ENCODE measurements at places on chromosomes 3 and 15. TPM values are rescaled to one million over a fixed set of nuclear protein-coding genes. Genes with fewer than 3 reads are reported as not detected.

DNA sequence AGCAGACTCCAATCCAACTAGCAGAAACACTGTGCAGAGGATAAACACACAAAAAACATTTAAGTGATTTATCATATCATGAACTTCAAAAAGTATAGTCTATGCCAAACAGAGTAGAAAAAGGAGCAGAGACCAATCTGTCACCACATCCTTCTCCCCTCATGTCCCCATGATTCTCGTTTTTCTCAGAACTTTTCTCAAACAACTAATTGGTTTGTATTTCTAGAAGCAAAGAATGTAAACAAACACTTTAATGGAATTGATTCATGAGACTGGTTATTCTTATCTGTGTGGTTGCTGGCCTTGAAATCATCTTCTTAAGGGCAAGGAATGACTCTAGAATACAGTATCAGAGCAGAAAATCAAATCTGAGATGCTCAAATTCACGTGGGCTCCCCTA is 294.2 kb upstream of the THBS1 start:
- no peaks in the 10 kb centered on the region for H3K36me3 ChIP-seq
- no peak overlapping the region for H3K27ac ChIP-seq
- DNase-seq, result no peak
- no peaks in the 10 kb centered on the region for H3K27me3 ChIP-seq

GRCh38 chr15:58459045-58459444 is 27.3 kb downstream of the LIPC start:
- no peak overlapping the region for H3K27ac ChIP-seq
- no peaks in the 10 kb centered on the region for H3K27me3 ChIP-seq
- H3K4me3 ChIP-seq, result no peak overlapping the region
- no peak for DNase-seq

DNA sequence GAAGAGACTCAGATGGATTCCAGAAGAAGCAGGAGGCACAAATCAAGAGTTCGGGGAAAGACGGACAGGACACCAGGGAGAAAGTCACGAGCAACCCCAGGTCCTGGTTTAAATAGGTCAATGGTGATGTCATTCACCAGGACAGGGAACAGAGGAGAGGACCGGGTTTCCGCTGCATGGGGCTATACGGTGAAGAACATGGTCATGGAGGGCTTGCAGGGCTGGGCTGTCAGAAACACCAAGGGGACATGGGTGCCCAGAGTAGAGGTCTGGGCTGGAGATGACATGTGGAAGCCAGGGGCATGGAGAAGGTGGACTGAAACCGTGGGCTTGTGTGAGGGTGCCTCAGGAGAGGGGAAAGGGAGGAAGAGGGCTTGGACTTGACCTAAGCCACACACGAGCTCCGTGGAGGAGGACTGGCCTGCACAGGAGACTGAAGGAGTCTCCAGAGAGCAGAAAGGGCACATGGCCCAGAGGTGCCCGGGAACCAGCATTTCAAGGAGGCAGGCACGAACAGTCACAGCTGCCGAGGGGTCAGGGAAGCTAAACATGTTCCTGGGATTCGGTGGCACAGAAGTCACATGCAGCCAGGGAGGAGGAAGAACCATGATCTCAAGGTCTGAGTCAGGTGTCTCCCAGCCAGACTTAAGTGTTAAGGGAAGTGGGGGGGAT is 54.2 kb upstream of the RPL32 start:
- no peaks in the 10 kb centered on the region for H3K36me3 ChIP-seq
- H3K4me1 ChIP-seq, result no peaks in the 10 kb centered on the region

DNA sequence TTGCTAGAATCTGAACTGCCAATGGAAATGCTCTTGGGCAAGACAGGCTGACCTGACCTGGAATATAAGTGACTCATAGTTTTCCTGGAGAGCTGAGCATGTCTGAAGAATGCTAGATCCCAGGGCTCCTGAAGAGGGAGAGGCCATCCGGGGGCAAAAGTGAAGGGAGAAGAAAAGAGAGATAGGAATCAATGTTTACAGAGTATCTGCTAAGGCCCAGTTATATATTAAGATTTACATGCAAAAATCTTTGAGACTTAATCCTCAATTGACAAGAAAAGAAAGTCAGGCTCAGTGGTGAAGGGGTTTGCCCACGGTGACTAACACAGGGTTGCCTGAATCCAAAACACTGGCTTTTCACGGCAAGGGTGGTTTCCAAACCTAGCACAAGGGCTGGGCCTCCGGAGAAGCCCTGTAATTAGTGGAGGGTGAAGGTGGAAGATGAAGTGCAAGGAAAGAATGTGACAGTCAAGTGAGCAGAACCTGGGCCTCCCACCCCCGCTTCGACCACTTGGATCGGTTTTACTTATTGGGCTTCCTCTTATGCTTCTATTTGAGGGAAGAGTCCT is 91.7 kb upstream of the FGF12 start:
- H3K27ac ChIP-seq, result no peak overlapping the region
- no peak for DNase-seq
- H3K4me3 ChIP-seq, result no peak overlapping the region
- no peaks in the 10 kb centered on the region for H3K27me3 ChIP-seq

GRCh38 chr15:101048176-101048575 is 129.0 kb downstream of the LRRK1 start:
- no peak overlapping the region for H3K4me3 ChIP-seq
- H3K36me3 ChIP-seq, result no peaks in the 10 kb centered on the region
- no peaks in the 10 kb centered on the region for H3K27me3 ChIP-seq
- no peak overlapping the region for H3K27ac ChIP-seq
- peaks cover 23% of the 10 kb centered on the region for H3K4me1 ChIP-seq

GRCh38 chr3:87835236-87835635 is 223.6 kb downstream of the CGGBP1 start:
- no peaks in the 10 kb centered on the region for H3K36me3 ChIP-seq
- no peaks in the 10 kb centered on the region for H3K4me1 ChIP-seq
- no peak overlapping the region for H3K4me3 ChIP-seq
- no peak for DNase-seq

- no peaks in the 10 kb centered on the region for H3K27me3 ChIP-seq
- no peaks in the 10 kb centered on the region for H3K36me3 ChIP-seq
- DNase-seq, result no peak
- no peaks in the 10 kb centered on the region for H3K4me1 ChIP-seq
- no peak overlapping the region for H3K4me3 ChIP-seq
Measured at GRCh38 chr3:163328680-163329079, 1749.6 kb downstream of the SI start.

- no peaks in the 10 kb centered on the region for H3K36me3 ChIP-seq
- no peak overlapping the region for H3K4me3 ChIP-seq
Measured at GRCh38 chr3:195058336-195059005, 212.5 kb downstream of the XXYLT1 start.

DNA sequence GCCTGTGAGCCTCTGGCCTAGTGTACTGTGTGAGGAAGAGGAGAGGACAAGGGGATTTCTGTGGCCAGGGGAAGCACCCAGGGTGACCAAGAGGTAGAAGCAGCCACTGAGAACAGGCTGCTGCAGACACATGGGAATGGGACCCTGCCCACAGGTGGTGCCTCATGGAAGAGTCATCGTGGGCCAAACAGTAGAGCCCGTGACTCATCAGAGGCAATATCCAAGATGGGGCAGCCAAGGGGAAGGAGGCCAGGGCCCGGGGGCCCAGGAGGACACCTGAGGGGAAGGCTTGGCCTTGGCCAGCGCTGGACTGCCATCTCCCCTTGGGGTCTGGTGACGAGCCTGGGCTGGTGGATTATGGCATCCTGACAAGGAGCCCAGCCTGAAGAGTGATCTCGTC is 275.0 kb upstream of the LYSMD4 start:
- no peaks in the 10 kb centered on the region for H3K27me3 ChIP-seq
- DNase-seq, result no peak
- no peak overlapping the region for H3K4me3 ChIP-seq

DNA sequence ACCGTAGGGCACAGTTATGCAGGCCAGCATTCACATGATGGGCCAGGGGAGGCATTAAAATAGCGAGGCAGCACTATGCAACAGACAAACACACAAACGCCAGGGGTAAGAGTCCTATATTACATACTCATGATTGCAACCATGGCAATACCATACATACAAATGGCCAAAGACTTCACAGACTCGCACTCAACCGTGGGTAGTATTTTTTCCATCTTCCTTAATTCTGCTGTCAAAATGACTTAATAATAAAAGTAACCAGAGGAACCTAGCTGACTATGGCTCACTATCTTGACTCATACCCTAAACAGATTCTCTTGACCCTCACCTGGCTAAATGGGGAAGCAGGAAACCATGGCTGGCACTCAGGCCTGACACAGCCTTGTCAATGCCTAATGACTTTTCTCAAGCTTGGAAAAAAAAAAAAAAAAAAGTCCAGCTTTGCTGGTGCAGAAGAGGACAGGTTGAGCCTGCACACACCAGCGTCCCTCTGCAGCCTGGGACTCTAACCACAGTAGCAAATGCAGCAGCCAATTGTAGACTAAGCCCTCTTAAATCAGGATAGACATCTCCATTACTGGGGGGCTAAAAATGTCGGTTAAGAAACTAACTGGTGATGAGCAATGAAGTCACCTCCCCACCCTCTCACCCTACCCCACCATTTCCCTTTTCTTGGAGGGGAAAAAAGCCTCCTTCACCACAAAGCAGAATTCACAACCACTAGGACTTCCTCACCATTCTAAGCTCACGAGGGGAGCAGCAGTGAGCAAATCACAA is 23.1 kb downstream of the CCDC12 start:
- H3K27me3 ChIP-seq, result no peaks in the 10 kb centered on the region
- H3K27ac ChIP-seq, result no peak overlapping the region
- H3K4me3 ChIP-seq, result no peak overlapping the region

DNA sequence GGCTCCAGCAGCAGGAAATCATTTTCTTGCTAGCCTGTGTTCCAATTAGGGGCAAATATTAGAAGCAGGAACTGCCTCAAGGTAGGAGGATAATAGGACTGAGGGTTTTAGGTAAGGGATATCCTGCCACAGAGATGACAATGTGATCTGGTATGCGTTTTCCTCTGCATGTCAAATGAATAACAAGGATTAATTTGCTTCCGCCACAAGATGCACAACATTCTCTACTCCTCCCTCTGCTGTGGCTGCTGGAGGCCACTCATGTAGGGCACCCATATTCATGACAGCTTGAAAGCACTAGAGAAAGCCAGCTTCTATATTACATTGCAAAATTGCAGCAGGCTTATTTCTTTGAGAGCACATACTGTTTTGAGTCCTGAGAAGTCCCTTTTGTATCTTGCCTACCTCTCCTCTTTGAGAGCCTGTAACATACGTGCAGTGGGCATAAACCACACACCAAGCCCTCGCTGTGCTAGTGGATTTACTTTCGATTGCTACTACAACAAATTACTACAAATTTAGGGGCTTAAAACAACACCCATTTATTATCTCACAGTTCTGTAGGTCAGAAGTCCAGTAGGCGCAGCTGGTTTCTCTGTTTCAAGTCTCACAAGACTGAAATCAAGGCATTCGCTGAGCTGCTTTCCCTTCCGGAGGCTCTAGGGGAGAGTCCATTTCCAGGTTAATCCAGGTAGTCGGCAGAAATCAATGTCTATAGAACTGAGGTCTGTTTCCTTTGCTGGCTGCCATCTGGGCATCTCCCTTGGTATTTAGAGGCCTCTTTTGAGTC is 5.9 kb upstream of the CD47 start:
- H3K27me3 ChIP-seq, result no peaks in the 10 kb centered on the region
- H3K36me3 ChIP-seq, result no peaks in the 10 kb centered on the region
- H3K4me1 ChIP-seq, result no peaks in the 10 kb centered on the region
- no peak for DNase-seq

DNA sequence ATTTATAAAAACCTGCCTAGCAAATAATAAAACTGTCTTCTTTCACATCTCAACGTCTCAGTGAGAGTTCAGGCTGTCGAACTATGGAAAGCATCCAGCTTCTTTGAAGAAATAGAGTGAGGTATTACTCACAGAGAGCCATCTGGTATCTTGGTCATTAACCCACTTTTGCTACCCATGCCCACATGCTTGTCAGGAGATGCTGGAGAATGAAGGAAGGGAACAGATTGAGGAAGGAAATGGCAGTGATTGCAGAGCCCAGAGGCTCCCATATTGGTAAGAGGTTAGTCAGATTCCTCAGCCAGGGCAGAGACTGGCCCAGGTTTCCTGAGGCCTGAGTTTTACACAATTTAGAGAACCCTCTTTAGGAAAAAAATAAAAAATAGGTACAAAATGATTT is 119.1 kb downstream of the B3GALNT1 start:
- no peak overlapping the region for H3K27ac ChIP-seq
- no peak overlapping the region for H3K4me3 ChIP-seq
- DNase-seq, result no peak

GRCh38 chr3:108823227-108823626 is 641 bp downstream of the TRAT1 start:
- no peaks in the 10 kb centered on the region for H3K4me1 ChIP-seq
- no peaks in the 10 kb centered on the region for H3K36me3 ChIP-seq
- no peak overlapping the region for H3K27ac ChIP-seq
- no peak overlapping the region for H3K4me3 ChIP-seq

DNA sequence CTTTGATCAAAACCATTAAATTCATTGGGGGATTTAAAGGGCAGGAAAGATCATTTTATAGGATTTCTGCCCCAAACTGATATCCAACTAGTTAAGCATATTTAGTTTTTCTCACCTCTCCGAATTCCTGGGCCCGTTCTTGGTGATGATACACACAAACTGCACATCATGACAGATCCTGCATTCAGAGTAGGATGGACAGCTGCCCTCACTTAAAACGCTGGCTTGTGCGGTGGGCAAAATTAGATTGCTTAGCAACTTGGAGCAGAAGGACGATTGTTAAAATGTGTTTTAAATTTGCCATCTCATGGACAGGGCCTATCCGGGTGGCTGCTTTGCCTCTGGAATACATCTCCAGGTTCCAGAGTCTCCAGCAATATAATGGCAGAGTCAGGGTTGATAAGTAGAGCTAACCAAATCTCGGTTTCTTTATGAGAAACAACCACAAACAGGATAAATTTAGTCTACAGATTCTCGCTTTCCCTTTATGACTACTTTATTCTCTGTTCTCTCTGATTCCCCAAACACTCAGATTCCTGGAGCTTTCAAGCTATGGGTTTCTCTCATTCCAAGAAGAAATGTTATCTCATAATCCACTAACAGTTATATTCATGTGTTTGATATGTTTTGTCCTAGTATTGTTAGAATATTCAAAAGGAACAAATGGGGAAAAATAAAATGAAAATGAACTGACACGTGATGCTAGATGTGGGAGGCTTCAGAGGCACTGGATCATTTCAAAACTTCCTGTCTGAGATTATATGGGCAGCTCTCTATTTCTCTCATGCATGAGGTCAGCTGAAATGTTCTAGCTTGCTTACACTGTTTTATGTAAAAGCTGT is 1014.1 kb upstream of the SEMA6D start:
- DNase-seq, result no peak
- H3K36me3 ChIP-seq, result no peaks in the 10 kb centered on the region
- no peaks in the 10 kb centered on the region for H3K27me3 ChIP-seq
- H3K4me1 ChIP-seq, result no peaks in the 10 kb centered on the region
- no peak overlapping the region for H3K4me3 ChIP-seq

- no peaks in the 10 kb centered on the region for H3K36me3 ChIP-seq
- H3K27ac ChIP-seq, result no peak overlapping the region
- H3K27me3 ChIP-seq, result no peaks in the 10 kb centered on the region
- no peak for DNase-seq
- no peaks in the 10 kb centered on the region for H3K4me1 ChIP-seq
Measured at GRCh38 chr15:83396101-83396500, 51.0 kb upstream of the SH3GL3 start.

- DNase-seq, result no peak
- no peaks in the 10 kb centered on the region for H3K27me3 ChIP-seq
Measured at GRCh38 chr3:52704611-52705437, 767 bp downstream of the GLT8D1 start.

RBMS3 gene
- 63.1 TPM for total RNA-seq

CHRNA5 gene
- 1.6 TPM for total RNA-seq

PLCL2 gene
- total RNA-seq, result 45.3 TPM

OXTR gene
- 14.9 TPM for total RNA-seq

PLSCR2 gene
- total RNA-seq, result not detected

All from ovary (tissue), 10 donors.